Activated T-cell treated with anti-CD3 and anti-CD28 coated beads, Interleukin-2, amount 50 U/mL, for 48 hours (primary cell): ENCODE measurements at places on chromosomes 5 and 9.

- DNase-seq = peak; percentile 31
These were observed 77.6 kb upstream of the TMC1 start for GRCh38 chr9:72443855-72444254.

GRCh38 chr5:35016174-35017051 lies 31.3 kb downstream of the AGXT2 start:
- no peak for DNase-seq

- DNase-seq = no peak
These were observed 59.3 kb downstream of the RALGPS1 start for GRCh38 chr9:126973651-126974529.

- peak; percentile 65 for DNase-seq
These were observed 64.1 kb downstream of the OSTF1 start for GRCh38 chr9:75152416-75152815.

DNA sequence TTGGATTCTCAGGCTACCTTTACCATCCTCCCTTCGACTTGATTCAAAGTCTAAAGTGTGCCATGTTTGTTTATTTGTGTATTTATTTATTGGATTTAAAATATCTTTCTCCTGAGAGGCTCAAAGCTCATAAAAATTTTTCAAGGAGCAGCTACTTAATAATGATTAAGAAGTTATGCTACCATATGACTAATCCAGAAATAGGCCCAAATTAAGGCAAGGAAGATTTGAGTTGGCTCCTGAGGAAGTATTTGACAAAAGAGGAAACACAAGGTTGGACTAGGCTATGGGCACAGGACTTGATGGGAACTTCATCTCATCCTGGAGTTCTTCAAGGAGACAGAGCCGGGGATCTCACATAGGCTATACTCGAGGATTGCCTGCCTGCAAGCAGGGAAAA lies 22.4 kb upstream of the PPP2CA start:
- no peak for DNase-seq

DNA sequence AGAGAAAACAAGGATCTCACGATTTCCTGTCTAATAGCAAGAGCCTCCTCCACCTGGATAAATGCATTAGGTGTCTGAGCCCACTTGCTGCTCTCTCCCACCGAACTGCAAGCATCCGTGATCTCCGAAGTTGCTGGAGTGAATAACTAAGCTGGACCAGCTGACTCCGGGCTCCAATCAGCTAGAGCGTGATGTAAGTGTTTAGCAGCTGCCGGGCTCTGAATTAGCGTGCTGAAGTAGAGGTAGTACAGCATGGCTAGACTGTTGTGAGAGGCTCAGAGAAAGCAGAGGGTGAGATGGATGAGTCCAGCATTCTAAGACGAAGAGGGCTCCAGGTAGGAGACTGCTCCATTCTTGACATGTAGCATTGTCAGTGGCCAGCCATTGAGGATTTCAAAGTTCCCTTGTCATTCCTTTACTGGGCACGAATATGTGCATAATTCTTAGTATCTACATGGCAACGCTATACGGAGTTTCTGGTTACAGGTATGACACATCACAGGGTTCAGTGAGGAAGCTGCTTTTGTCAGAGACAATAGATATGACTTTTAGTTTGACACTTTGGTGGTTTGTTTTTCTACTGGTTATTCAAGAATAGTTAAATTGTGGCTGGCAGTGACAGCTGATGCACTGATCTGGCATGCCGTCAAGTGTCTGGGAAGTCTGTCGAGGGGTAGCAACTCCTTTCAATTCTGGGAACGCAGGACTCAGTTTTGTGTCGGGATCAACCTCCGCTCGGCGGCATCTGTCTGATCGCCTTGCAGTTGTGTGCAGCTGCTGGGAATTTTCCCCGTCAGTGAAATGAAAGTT lies 232.6 kb downstream of the MAST4 start:
- DNase-seq = peak; percentile 66

GRCh38 chr9:21904776-21905175 lies 89.4 kb downstream of the CDKN2A start:
- no peak for DNase-seq

DNA sequence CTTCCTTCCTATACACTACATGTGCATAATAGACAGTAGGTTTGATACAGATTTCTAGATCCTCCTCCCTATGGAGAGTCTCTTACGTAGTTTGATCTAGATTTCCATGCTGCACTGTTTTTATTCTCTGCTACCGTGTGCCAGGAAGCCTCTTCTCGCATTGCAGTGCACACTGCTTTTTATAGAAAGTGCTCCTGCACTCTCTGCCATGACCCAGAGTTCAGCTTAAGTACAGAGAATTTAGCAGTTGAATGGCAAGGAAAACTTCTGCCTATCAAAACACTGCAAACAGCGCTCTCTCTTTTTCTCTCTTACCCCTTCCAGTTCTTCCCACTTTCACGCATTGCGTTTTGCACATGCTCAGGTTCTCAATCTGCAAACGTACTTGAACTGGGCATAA lies 187.4 kb downstream of the ARHGAP26 start:
- no peak for DNase-seq

DNA sequence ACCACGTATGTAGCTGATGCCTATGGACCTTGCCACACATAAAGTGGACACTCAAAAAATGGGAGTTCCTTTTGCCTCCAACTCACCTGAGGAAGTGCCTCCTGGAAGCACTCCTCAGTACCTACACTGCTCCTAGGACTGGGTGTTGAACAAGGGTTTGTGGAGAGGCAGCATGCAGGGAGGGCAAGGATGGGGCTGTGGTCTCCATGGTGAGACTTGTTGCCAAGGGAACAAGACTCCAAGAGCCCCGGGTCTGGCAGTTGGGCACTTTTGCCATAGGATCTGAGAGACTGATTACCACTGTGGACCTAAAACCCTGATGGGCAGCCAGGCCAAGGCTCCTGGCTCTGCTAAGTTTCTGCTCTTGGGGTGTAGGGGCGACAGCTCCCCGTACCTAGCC lies 6.9 kb upstream of the NR5A1 start:
- DNase-seq = no peak

DNA sequence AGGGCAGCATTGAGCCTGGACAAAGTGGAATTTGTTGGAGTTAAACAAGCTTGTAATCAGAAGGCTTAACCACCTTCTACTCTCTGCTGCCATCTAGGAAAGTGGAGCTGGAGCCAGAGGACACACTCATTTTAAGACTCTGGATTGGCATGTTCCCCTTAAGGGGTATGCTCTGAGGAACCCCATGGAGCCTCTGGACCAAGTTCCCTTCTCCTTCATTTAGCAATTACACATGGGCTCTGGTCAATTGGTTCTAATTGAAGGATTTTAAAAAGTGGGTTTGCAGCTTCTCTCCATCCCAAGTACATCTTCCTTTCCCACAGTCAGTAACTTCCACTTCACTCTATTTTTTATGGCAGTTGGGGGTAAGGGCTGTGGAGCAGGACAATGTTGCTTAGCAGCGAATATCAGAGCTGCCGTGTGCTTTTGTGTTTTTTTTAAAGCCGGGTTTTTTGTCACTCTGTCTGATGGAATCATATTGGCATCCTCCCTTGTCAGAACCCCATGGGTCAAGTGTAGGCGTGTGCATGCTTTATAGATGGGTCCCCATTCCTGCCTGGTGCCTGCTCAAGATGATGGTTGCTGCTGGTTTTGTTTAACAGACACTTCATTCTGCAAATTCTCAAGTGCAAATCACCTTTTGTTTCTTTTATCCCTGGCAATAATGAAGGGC lies 330.7 kb upstream of the ADAMTSL1 start:
- no peak for DNase-seq
